ENCODE measurements at places on chromosomes 7 and 10. TPM values are rescaled to one million over a fixed set of nuclear protein-coding genes. Genes with fewer than 3 reads are reported as not detected.

Gene ASB10
- not detected for total RNA-seq

DNA sequence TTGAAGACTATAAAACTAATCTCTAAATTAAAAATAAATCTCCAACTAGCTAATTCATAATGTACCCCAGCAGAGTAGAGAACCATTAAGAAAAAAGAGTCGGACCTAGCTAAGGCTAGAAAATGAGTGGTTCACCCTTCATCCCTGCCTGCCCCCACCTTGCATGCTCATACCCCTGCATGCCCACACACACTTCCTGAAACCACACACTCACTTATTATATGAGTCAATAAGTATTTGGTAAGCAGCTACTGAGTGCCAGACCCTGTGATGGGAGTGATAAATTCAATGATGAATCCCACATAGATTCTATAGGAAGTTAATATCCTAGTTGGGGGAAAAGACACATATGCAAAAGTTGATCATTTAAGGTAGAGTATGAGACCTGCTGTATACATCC lies 152.9 kb upstream of the INHBA start:
- DNase-seq: no peak

DNA sequence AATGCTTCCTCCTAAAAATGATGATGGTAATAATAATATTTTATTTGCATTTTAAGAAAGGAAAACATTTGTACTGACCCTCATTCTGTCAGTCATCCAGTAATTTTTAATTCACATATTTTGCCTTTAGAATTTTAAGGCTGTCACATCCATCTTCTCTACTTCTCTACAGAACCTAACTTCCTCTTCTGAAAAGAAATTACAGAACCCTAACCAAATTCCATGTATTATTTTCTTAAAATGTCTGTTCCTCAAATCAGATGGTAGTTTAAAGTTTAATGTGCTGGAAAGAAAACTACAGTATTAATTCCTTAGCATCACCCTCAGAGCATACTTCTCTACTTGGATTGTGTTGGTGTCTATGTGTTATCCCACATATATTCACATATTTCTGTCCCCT lies 9.0 kb downstream of the PIK3CG start:
- no peak for DNase-seq

Gene PAPSS2
- total RNA-seq: 84.2 TPM

DNA sequence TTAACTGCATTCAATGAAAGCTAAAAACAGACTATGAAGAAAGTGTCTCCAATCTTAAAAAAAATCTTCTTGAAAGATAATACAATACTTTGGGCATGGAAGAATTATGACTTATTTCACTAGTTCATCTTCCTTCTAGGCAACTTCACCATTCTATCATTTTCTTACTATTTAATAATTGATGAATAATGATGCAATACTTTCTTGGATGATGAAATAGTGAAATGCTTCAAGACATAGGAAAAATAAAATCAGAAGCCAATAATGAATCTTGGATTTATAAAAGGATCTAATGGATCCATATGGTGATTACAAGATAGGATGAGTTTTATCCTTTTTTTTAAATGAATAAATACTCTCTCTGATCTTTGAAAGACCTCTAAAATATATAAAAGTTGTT lies 4.4 kb downstream of the DMBT1 start:
- DNase-seq: no peak

- DNase-seq: no peak
Measured at GRCh38 chr10:76229341-76229740, 797.9 kb downstream of the LRMDA start.
